ENCODE measurements at places on chromosomes 7 and 10.

GRCh38 chr10:101452593-101452992, 98.6 kb downstream of the BTRC start:
- no peak overlapping the region for H3K4me3 ChIP-seq
- no peaks in the 10 kb centered on the region for H3K36me3 ChIP-seq
- no peak overlapping the region for H3K27ac ChIP-seq
- H3K27me3 ChIP-seq: no peaks in the 10 kb centered on the region
- DNase-seq: no peak
- no peaks in the 10 kb centered on the region for H3K4me1 ChIP-seq

GRCh38 chr7:28937103-28937502, 21.0 kb downstream of the TRIL start:
- no peak for DNase-seq
- H3K4me3 ChIP-seq: no peak overlapping the region
- H3K27ac ChIP-seq: no peak overlapping the region
- H3K27me3 ChIP-seq: no peaks in the 10 kb centered on the region
- peaks cover 7% of the 10 kb centered on the region for H3K4me1 ChIP-seq

GRCh38 chr10:87760195-87760905, 57.7 kb downstream of the ATAD1 start:
- H3K36me3 ChIP-seq: peaks cover 25% of the 10 kb centered on the region
- peaks cover 7% of the 10 kb centered on the region for H3K4me1 ChIP-seq
- H3K27me3 ChIP-seq: no peaks in the 10 kb centered on the region
- no peak overlapping the region for H3K4me3 ChIP-seq
- DNase-seq: no peak

DNA sequence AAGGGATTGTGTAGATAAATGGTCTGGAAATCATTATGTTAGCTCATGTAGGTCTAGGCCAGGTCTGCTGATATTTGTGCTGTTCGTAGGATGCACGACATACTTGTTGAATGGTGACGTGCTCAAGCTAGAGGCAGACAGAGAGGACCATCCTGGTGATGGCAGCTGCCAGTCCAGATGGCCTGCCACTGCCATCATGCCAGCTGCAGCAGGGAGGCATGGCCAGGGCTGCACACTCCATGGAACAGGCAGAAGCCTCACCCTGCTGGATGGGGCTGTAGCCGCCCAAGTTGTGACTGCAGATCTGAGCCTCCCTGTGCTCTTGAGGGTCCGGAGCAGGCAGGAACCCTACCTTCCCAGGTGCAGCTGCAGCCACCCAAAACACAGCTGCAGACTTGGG, 80.3 kb downstream of the SPDYE5 start:
- peaks cover 96% of the 10 kb centered on the region for H3K36me3 ChIP-seq
- no peak for DNase-seq
- no peaks in the 10 kb centered on the region for H3K27me3 ChIP-seq
- H3K4me1 ChIP-seq: no peaks in the 10 kb centered on the region

DNA sequence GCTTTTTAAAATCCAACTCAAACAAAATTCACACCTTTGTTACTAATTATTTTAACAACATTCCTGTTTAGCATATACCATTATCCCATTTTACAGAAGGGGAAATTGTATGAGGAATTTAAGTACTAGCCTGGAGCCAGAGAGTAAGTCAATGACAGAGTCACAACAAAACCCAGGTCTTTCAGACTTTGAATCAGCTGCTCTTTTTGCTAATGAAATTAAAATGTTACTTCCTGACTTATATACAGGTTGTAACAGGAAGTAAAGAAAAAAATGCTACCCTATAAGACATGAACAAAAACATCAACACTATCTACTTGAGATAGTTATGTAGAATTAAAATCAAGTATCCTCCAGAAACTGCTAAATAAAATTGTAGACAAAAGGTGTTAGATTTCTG, 82.6 kb upstream of the ASAH2 start:
- no peaks in the 10 kb centered on the region for H3K27me3 ChIP-seq
- H3K27ac ChIP-seq: no peak overlapping the region
- no peak for DNase-seq
- H3K4me3 ChIP-seq: no peak overlapping the region
- no peaks in the 10 kb centered on the region for H3K36me3 ChIP-seq

DNA sequence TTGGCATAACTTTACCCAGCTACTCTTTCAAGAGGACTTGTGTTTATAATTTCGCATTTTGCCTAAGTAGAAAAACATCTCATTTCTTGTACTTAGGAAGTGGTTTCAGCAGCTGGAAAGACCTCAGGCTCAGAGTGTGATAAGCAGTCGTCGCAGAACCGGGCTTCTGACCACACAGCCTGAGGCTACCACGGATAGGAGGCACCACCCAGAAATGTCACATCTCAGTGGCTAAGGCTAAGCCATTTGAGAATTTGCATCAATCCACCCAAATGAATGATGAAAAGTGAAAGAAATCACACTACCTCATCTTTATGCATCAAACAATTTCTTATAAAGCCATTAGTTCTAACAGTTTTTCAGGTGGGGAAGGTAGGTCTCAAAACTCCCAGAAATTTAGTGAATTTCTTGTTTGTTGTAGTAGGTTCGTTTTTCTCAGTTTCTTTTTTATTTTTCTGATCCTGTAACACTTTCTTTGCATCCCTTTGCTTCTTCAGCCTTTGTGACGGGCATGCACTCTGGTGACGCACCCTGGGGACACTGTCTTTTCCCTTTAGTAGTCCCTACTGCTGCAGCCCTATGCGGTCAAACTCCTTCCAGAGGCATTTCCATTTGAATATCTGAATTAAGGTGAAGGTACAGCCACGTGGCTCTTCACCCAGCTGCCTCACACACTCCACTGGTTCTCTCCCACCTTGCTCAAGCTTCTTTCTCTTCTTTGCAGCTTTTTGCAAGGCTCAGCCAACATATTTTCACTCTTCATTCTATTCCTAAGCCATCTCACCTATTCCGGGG, 68.5 kb downstream of the MAP3K8 start:
- H3K27ac ChIP-seq: peak overlapping the region; percentile 11
- H3K36me3 ChIP-seq: no peaks in the 10 kb centered on the region
- no peak overlapping the region for H3K4me3 ChIP-seq
- no peaks in the 10 kb centered on the region for H3K27me3 ChIP-seq
- peaks cover 48% of the 10 kb centered on the region for H3K4me1 ChIP-seq
